Urothelium cell line (cell line): ENCODE measurements at places on chromosomes 6 and 20.

DNA sequence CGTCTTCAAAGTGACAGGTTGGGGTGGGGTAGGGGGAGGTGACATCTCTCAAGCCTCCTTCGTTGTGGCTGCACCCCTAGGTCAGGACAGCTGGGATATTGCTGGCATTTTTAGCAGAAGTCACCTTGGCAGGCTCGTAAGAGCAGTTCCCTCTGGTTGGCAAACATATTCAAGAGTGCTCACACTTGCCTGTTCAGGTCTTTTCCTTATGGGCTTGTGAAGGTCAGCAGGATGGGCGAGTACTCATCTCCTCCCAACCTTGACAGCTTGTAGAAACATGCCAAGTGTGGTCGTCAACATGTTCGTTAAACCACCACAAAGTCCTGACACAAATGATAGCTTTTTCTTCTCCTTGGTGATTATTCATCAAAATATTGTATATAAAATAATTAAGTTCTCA, 113.6 kb downstream of the HDGFL1 start:
- no peak for DNase-seq

GRCh38 chr20:10465135-10465534, 30.0 kb downstream of the SLX4IP start:
- no peak for DNase-seq

GRCh38 chr20:24694157-24694726, 224.8 kb downstream of the SYNDIG1 start:
- DNase-seq = no peak

- DNase-seq = peak; percentile 81
Observed at GRCh38 chr20:61886721-61887595, 178.7 kb downstream of the TAF4 start.

- DNase-seq = no peak
Observed at GRCh38 chr6:21970569-21971300, 326.1 kb downstream of the PRL start.

DNA sequence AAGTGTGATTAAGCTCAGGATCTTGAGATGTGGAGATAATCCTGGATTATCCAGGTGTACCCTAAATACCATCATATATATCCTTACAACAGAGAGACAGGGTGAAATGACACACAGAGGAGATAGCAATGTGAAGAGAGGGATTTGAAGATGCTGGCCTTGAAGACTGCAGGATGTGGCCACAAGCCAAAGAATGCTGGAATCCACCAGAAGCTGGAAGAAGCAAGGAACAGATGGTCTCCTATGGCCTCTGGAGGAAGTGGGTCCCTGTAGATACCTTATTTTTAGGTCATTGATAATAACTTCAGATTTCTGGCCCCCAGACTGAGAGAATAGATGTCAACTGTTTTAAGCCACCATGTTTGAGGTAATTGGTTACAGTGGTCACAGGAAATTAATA, 95.0 kb downstream of the PAK5 start:
- no peak for DNase-seq

- DNase-seq = no peak
Observed at GRCh38 chr6:118285791-118286190, 262.3 kb upstream of the PLN start.

DNA sequence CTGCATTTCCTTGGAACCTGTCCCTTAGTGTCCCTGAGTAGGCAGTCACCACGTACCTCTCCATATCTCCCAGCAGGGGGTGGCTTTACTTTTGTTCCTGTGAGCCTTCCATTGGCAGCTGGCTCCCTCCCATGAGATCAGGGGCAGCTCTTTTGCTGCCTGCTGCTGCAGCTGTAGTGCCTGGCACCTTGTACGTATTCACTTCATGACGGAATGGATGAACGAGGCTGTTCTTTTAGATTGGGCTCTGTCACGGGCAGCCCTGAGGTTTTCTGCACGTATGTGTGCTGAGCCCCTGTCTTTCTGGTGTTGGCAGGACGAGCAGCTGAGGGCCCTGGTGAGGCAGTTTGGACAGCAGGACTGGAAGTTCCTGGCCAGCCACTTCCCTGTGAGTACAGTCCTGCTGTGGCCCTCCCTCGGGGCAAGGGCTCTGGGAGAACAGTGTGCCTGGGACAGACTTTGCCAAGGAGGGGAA, 14.6 kb downstream of the MYBL2 start:
- no peak for DNase-seq

DNA sequence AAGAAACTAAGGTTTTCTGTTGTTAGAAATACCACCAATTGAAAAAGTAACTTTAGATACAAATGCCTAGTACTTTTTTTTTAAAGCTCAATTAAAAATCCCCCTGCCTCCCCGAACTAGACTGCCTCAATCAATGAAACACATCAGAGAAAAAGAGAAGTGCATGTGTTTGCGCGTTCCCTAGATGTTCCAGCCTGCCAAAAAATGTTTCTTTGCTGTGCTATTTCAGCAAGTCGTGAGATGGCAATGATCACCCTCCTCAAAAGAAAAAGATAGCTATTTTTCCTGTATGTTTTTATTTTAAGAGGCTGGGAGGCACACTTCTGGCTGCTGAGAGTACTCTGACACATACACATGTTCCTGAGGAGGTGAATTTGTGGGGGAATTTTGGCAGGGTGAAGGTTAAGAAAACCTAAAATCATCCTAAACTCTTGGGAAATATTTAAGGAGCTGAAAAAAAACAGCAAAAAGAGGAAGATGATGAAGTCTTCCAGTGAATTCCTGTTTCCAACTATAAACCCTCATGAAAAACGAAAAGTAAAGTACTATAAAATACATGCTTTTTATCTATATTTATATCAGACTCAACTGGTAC, 114.8 kb downstream of the HIVEP2 start:
- no peak for DNase-seq

DNA sequence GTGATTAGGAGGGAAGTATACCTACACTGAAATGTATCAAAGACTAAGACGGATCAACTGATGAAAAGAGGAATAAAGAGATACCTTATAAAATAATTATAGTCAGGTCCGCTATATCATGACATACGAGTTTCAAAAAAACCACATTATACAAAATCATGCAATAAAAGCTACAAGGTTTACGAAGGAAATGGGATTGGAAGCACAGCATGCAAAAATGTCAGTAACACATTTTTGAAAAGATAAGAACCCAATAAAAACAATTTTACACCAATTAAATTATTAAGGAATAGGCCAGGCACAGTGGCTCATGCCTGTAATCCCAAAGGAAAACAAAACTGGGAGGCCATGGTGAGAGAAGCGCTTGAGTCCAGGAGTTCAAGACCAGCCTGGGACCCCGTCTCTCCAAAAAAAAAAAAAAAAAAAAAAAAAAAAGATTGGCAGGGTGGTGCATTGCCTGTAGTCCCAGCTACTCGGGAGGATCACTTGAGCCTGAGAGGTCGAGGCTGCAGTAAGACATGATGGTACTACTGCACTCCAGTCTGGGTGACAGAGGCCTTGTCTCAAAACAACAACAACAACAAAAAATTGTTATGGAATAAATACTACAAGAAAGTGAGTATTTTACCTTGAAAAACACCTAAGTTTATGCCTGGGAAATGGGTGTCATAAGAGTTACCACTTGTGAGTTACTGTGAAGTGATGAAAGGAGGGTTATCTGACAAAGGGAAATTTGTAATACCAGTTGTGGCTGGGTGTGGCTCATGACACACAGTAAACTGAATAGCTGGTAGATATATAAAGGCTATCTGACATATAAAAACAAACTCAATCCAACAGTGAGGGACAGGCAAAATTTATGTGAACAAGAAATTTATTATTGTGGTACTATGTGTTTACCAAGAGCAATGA, 45.2 kb downstream of the RANBP9 start:
- no peak for DNase-seq

DNA sequence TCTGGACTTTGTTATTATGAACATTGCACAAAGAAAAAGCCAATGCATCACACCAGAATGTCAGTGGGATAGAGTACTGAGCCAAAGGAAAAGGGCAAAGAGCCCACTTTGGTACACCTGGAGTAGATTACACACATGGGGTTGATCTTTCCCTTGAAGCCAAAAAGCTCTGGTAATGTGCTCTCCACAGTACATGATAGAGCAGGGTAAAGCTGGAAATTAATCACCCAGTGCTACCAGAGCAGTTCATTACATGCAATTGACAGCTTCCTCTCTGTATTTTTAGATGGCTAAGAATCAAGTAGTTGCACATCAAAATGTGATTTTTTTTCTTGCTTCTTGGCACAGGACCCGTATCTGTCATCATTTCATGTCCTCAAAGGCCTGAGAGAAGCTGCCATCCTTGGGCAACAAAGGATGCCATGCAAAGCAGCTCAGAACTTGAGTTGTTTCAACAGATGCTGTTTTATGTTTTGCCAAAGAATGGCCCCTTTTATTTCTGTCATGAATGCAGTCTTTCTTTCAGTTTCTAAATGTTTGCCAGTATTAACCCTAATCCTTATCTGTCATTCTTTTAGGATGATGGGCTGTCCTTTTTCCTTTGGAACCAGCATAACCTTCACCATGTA, 88.1 kb downstream of the HDGFL1 start:
- no peak for DNase-seq

GRCh38 chr20:57555457-57556184, 5.3 kb upstream of the PCK1 start:
- peak; percentile 31 for DNase-seq

DNA sequence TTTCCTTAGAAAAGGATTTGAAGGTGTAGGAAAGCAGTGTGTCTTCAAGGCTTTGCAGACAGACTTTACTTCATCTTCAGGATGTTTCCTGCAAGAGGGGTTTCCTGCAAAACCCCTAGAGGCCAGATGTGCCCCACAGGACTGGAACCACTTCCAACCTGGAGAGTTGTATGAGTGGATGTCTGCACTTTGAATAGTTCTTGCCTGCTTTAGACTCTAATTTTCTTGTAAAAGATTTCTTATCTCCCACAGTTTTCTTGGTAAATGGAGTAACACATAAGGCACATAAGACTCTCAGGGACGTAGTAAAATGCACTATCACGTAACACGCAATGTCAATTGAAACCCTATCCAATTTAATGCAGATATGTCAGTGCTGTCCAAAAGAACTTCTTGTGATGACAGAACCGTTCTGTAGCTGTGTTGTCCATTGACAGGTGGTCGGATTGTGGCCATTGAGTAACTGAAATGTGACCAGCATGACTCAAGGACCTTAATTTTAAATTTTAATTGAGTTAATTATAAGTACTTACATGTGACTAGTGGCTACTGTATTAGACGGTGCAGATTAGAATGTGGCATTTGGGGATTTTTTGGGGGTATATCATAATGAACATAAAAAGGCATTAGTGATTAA, 118.7 kb downstream of the JARID2 start:
- DNase-seq = no peak

DNA sequence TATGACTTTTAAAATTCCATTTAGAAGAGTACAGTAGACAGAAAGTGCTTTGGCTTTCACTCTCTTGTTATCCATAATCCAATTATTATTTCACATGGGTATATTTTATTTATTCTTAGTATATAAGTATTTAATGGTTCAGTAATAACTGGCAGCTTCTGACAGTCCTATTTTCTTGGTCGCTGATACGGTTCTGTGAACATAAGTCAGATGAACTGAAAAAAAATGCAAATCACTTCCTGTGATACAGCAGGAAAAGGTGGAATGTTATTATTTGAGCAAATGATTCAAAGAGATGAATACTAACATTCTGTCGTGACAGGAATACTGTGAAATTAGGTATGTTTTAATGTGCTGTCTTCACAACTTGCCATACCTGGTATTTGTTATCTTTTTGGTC, 132.3 kb downstream of the ARHGAP18 start:
- DNase-seq = no peak

- DNase-seq = peak; percentile 31
Observed at GRCh38 chr6:2103765-2104523, 141.5 kb downstream of the GMDS start.

DNA sequence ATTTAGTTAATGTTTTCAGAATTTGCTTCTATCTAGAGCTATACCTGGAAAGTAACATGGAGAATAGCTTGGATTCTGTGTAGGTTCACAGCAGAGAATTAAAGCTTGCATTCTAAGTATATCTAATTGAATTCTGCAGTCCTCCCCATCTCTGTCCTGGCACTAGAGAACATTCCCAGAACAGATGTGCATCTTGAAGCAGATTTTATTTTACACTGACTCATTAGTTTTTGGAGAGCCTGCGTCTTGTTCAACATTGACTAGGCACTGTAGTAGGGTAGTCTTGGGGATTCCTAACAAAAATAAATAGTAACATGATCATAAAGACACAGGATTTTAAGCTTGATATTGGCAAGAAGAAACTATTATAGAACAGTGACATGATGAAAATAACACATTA, 36.2 kb upstream of the BAG2 start:
- DNase-seq = no peak

DNA sequence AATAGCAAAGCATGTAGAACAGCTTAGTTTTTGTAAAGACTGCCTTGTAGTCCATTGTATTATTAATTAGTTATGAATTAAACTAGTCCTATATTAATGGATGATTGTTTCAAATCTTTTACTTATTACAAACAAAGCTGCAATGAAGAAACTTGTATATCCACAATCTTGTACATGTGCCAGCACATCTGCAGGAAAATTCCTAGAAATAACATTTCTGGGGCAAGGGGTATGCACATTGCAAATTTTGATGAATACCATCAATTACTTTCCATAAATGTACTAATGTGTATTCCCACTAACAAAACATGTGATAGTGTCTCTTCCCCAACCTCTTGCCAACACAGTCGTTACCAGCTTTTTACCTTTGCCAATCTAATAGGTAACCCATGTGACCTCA, 73.6 kb upstream of the AKAP12 start:
- DNase-seq = no peak

DNA sequence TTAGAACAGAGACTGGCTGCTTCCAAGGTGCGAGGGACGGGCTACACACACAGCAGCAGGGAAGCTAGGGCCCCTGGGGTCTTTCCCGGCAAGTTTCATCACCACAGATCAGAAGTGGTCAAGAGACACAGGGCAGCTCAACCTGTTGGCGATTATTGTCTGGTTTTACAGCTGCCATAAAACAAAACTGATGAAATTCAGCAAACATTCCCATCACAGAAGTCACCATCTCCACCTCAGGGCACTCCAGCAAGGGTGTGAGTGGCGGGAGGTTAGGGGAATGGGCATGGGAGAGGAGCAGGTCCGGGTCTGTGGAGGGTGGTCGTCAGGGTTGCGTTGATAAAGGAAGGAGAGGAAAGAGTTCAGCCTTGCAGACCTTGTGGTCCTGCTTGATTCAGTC, 91.0 kb downstream of the PXDC1 start:
- DNase-seq = no peak

DNA sequence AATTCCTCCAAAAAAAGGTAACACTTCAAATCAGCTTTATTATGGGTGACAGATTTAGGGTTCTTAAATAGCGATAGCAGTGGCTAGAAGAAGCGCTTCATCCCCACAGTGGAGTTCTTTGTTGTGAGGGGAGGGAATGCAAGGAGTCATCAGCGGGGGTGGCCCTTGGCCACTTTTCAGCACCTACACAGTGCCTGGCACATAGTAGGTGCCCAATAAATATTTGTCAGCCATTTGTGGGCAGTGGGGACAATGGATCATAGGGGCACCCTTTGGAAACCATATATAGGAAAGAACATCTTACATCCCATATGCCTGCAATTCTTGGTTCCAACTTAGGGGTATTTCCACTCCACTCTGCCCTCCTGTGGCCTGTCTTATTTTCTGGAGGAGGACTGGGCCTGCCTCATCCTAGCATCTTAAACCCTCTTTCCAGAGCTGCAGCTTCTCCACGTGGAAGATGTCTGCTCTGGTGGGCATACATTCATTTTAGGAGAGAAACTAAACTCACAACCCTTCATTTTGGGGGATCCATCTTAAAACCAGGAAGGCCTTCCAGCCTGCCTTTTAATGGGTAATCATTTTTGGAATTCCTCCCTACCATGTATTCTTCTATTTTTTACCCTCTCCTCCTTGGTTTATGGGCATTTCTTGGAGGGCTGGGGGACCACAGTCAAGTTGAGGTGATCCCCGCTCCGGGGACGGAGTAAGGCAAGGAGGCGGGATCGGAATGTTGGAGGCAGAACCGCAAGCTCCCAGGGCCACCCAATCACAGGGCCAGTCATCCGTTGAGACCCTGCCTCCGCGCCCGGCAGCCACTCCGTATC, 2.6 kb upstream of the GPSM3 start:
- DNase-seq = no peak
